A549 treated with GW870086 at 1 μM for 4 hours (cell line): ENCODE measurements at places on chromosomes 16 and 17. TPM values are rescaled to one million over a fixed set of nuclear protein-coding genes. Genes with fewer than 3 reads are reported as not detected.

The ZFP3 gene
- total RNA-seq = 0.69 to 1.3 TPM (median 1.0 TPM) in 5 replicates

The PLA2G10 gene
- 0.29 to 0.42 TPM (median 0.36 TPM) in 4 of 5 replicates, not detected in the other for total RNA-seq

The DVL2 gene
- total RNA-seq = 31.8 to 38.4 TPM (median 37.3 TPM) in 5 replicates

The RCVRN gene
- total RNA-seq = not detected in 5 replicates

The NEURL4 gene
- 25.3 to 31.6 TPM (median 30.1 TPM) in 5 replicates for total RNA-seq

The CLDN9 gene
- total RNA-seq = 0.23 to 0.48 TPM (median 0.29 TPM) in 5 replicates

The KRTAP4-9 gene
- not detected in 5 replicates for total RNA-seq

The CES5A gene
- total RNA-seq = not detected in 5 replicates

The DPEP2 gene
- total RNA-seq = not detected in 5 replicates

The MYH13 gene
- total RNA-seq = not detected in 5 replicates

The NTN3 gene
- 0.07 TPM in 1 of 5 replicates, not detected in the others for total RNA-seq

The ZFHX3 gene
- total RNA-seq = 5.3 to 9.2 TPM (median 7.7 TPM) in 5 replicates

The TNFRSF13B gene
- not detected in 5 replicates for total RNA-seq

The NOG gene
- total RNA-seq = 0.78 to 1.4 TPM (median 1.1 TPM) in 5 replicates

The CASKIN2 gene
- 7.2 to 13.6 TPM (median 11.7 TPM) in 5 replicates for total RNA-seq

The SCIMP gene
- not detected in 5 replicates for total RNA-seq

The CA4 gene
- 0.21 to 0.30 TPM (median 0.24 TPM) in 3 of 5 replicates, not detected in the others for total RNA-seq

The GAS7 gene
- total RNA-seq = 0.18 to 0.56 TPM (median 0.45 TPM) in 5 replicates

The DNAI2 gene
- total RNA-seq = not detected in 5 replicates

The SPN gene
- not detected in 5 replicates for total RNA-seq

The LCAT gene
- total RNA-seq = 8.3 to 12.6 TPM (median 11.0 TPM) in 5 replicates

The CNGB1 gene
- 0.03 to 0.09 TPM (median 0.08 TPM) in 4 of 5 replicates, not detected in the other for total RNA-seq

The TLCD3B gene
- 0.10 to 0.31 TPM (median 0.23 TPM) in 5 replicates for total RNA-seq

The CA10 gene
- not detected in 5 replicates for total RNA-seq

The ABI3 gene
- not detected in 5 replicates for total RNA-seq

The LRRC75A gene
- 0.75 to 1.1 TPM (median 0.94 TPM) in 5 replicates for total RNA-seq

The SSTR5 gene
- 0.47 to 1.6 TPM (median 0.69 TPM) in 5 replicates for total RNA-seq

The KRT28 gene
- not detected in 5 replicates for total RNA-seq

The PKMYT1 gene
- 65.1 to 89.9 TPM (median 84.9 TPM) in 5 replicates for total RNA-seq

The BCL6B gene
- not detected in 5 replicates for total RNA-seq

The LAT gene
- total RNA-seq = 3.1 to 5.2 TPM (median 4.2 TPM) in 5 replicates

The PRSS27 gene
- 0.71 to 1.9 TPM (median 1.3 TPM) in 5 replicates for total RNA-seq

The MT1G gene
- not detected in 5 replicates for total RNA-seq

The SLX1B gene
- total RNA-seq = 75.9 to 85.7 TPM (median 82.7 TPM) in 5 replicates

The NME1 gene
- 608 to 756 TPM (median 701 TPM) in 5 replicates for total RNA-seq

The IL21R gene
- 0.05 to 0.08 TPM (median 0.07 TPM) in 3 of 5 replicates, not detected in the others for total RNA-seq

The RTN4RL1 gene
- 9.6 to 11.9 TPM (median 11.1 TPM) in 5 replicates for total RNA-seq

The DCXR gene
- 66.6 to 101 TPM (median 95.7 TPM) in 5 replicates for total RNA-seq

The CTRB2 gene
- not detected in 5 replicates for total RNA-seq

The ACE gene
- 0.94 to 2.1 TPM (median 1.7 TPM) in 5 replicates for total RNA-seq

The RAMP2 gene
- 0.65 to 1.7 TPM (median 1.4 TPM) in 5 replicates for total RNA-seq

The GAS2L2 gene
- 0.07 to 0.12 TPM (median 0.09 TPM) in 3 of 5 replicates, not detected in the others for total RNA-seq

The TPSAB1 gene
- 0.09 TPM in 1 of 5 replicates, not detected in the others for total RNA-seq

The KRT23 gene
- 0.14 to 0.19 TPM in 2 of 5 replicates, not detected in the others for total RNA-seq

The BTBD17 gene
- not detected in 5 replicates for total RNA-seq

The RNF222 gene
- total RNA-seq = not detected in 5 replicates

The KRT40 gene
- not detected in 5 replicates for total RNA-seq

The MYH3 gene
- total RNA-seq = 0.68 to 1.5 TPM (median 1.1 TPM) in 5 replicates

The C17orf107 gene
- total RNA-seq = 0.18 to 0.49 TPM (median 0.34 TPM) in 5 replicates

The CDIP1 gene
- total RNA-seq = 11.8 to 15.2 TPM (median 13.0 TPM) in 5 replicates

The CALCOCO2 gene
- 62.5 to 81.6 TPM (median 75.6 TPM) in 5 replicates for total RNA-seq

The C16orf96 gene
- total RNA-seq = 0.03 TPM in 3 of 5 replicates, not detected in the others

The MAF gene
- 0.31 to 0.90 TPM (median 0.39 TPM) in 5 replicates for total RNA-seq

The ADCY9 gene
- total RNA-seq = 6.5 to 8.7 TPM (median 6.7 TPM) in 5 replicates

The PSMB3 gene
- 356 to 463 TPM (median 422 TPM) in 5 replicates for total RNA-seq

The P3H4 gene
- 25.8 to 38.7 TPM (median 35.0 TPM) in 5 replicates for total RNA-seq
